ENCODE measurements at places on chromosomes 5 and 9.

DNA sequence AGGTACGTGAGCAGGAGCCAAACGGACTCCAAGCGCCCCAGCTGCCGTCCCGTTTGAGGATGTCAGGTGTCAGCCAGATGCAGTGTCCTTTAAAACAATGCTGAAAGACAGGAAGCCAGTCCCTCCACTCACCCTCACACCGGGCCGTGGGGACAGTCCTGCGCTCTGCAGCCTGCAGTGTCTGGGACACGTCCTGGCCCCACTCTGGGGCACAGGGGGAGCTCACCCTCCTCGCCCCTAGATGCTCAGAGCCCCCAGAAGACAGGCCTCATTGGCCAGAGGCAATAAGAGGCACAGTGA is 79.7 kb downstream of the ZNF354C start:
- no peak for DNase-seq

DNA sequence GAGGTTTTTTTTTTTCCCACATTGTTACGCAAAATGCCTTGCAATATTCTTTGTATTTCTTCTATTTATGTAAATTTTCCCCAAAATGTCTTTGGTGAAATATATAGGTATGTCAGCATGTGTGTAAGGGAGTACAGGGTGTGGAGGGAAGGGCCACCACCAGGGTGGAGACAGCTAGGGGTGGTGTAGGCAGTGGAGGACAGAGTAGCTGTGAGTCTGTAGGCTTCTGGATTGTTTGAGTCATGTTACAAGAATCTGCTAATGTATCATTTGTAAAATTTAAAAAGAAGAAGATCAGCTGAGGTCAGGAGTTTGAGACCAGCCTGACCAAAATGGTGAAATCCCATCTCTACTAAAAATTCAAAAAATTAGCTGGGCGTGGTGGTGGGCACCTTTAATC is 175.5 kb downstream of the NXNL2 start:
- no peak for DNase-seq

GRCh38 chr5:142170254-142170953 is 61.8 kb downstream of the NDFIP1 start:
- DNase-seq, result no peak

- no peak for DNase-seq
Measured at GRCh38 chr5:129652349-129653056, 95.4 kb upstream of the MINAR2 start.

DNA sequence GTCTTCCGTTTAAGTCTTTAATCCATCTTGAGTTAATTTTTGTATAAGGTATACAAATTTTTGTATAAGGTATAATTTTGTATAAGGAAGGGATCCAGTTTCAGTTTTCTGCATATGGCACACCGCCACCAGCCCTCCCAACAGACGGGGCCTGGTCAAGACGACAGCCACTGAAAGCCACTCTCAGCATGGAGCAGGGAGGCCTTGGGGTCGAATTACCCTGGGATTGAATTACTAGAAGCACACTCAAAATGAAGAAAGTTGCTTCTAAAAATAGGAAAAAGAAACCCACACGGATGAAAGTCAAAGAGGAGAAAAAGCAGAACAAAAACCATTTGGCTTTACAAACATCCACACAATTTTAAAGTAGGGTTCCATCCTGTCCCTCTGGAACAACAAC is 586.2 kb upstream of the ADAMTS16 start:
- DNase-seq, result no peak

DNA sequence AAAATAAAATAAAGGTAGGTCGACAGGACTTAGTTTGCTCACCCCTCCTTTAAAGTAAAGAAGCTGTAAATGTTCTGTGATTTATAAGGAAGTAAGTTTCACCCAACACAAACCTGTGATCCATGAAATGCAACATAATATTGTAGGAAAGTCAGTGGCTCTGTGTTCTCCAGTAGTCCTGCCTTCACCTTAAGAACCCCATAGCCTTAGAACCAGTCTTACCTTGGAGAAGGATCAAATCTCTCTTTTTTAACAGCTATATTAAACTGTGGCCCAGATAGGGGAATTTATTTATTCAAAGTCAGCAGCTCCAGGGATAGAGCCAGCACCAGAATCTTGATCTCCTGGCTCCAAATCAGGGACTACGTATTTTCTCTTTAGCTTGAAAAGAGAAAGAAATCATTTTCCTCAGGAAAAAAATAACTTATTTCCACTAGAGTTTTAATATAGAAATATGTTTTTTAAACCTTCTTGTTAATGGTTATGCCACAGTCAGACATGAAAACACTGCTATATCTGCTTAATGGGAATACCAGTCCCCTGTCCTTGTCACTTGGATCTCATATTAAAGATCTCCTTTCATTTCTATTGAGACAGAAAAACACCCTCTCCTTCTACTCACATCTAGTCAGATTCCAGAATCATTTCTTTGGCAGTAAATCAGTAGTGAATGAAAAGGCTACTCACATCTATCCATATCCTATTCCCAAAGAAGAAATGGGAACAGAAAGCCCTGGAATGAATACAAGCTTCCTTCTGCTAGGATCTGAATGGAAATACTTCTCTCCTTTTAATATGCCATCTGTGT is 269.2 kb upstream of the TNC start:
- no peak for DNase-seq

DNA sequence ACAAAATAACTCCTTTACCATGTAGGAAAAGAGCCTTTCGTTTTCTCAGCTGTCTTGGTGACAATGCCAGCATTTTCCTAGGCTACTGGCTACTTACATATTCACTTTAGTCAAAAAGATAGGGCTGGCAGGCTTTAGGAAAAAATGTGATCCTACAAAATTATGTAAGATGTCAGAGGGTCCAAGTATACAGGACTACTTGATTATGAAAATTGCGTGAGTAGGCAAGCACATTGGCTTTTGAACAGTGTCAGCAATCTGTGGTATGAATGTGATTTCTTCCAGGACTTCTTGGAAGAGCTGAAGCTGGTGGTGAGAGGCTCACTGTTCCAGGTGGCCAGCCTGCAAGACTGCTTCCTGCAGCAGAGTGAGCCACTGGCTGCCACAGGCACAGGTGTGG is 22.8 kb downstream of the THBS4 start:
- no peak for DNase-seq

DNA sequence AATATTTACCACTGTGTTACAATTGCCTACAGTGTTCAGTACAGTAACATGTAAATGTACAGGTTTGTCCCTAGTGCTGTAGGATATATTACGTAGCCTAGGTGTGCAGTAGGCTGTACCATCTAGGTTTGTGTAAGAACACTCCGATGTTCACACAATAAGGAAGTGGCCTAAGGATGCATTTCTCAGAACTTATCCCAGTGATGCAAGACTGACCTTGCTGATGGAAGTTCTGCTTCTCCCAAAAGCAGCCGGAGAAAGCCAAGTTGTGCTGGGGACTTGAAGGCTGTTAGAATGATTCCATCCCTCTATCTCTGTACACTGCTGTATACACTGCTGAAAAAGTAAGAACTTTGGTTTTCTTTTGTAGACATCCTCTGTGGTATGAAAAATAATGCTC is 21.6 kb downstream of the NEUROG1 start:
- no peak for DNase-seq

DNA sequence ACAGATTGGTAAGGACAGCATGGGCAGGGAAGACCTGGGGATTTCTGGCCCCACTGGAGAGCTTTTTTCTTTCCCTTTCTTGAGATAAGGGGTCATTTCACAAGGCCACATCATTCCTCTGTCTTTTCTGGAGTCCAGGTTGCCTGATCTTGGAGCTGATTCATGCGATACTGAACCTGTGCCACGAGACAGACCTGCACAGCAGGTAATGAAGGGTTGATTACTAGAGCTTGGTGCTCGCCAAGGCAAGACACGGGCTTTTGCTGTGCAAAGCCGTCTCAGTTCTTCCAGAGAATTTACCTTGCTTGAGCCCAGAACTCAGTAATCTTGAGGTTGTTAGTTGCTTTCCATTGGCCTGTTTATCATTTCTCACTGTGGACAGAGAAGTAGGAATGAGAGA is 39.2 kb downstream of the NUP188 start:
- DNase-seq, result no peak

DNA sequence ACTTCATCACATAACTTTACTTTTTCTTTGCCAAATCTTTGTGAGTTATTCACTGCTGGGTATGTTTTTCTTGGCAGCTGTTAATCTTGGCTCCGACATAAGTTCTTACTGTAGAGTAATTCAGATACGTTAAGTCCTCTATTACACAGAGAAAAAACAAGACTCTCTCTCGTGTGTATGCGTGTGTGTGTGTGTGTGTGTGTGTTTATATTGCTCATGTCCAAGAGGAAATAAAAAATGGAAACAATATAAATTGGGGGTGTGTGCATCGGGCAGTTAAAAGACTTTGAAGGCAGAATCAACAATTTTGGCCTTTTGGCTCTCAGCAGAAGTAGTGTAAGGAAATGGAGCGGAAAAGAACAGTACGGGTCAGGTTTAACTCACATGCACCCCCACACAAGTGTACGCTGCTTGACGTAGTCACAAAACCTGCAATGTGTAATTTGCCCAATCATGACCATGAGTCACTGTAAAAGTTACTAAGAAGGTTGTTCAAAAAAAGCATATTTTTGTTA is 67.2 kb upstream of the IFNE start:
- no peak for DNase-seq

DNA sequence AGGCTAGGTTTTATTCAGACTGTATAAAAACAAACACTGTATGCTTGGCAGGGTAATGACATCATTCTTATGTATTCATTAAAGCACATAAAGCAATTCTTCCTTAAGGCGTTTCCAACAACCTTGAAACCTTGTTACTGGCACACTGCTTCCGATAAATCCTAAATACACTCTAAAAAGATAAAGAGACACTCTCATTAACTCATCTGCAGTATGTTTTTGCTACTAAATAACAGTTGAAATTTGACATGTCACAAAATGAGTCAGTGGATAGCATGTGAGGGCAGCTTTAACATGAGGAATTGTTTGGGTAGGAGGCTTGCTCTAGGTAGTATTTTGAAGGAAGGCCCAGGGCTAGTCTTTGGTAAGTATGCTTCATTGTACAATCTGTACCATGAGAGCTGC is 13.7 kb downstream of the YIPF5 start:
- DNase-seq, result no peak

DNA sequence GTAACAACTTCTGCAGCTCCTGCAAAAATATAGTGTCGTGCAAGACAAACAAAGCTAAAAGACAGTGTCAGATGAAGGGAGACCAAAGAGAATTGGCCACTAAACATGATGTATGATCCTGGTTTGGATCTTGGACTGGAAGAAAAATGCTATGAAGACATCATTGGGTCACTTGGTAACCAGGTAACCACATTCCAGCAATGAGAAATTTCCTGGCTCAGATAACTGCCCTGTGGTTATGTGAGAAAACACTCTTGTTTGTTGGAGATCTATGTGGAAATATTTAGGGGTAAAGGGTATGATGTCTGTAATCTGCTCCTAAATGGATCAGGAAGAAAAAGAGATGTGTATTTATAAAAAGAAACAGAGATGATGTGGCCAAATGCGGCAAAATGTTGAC is 45.5 kb upstream of the ANKRD33B start:
- DNase-seq, result no peak

GRCh38 chr5:112419986-112420864 is 1.1 kb upstream of the EPB41L4A start:
- DNase-seq, result no peak

DNA sequence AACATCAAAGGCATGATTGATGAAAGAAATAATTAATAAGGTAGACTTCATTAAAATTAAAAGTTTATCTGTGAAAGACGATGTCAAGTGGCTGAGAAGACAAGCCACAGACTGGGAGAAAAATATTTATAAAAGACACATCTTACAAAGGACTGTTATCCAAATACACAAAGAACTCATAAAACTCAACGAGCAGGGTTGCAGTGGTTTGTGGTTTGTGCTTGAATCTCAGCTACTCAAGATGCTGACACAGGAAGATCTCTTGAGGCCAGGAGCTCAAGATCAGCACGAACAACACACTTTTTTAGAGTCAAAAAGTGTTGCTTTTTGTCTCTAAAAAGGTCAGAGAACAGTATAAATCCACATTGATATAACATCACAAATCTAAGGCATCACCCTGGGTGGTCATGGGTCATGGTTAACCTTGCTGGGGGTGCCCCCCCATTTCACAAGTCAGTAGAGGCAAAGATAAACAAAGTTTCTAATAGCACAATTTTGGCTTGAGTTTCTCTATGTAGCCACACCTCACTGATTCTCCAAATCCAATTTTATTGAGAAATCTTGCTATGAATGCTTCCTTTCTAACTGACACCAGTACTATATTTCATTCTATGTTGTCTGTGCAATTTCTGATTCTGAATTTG is 342.9 kb upstream of the RPS23 start:
- DNase-seq, result no peak

GRCh38 chr5:38854907-38855306 is 9.1 kb downstream of the OSMR start:
- no peak for DNase-seq

GRCh38 chr5:131766689-131767088 is 30.1 kb downstream of the FNIP1 start:
- DNase-seq, result no peak

DNA sequence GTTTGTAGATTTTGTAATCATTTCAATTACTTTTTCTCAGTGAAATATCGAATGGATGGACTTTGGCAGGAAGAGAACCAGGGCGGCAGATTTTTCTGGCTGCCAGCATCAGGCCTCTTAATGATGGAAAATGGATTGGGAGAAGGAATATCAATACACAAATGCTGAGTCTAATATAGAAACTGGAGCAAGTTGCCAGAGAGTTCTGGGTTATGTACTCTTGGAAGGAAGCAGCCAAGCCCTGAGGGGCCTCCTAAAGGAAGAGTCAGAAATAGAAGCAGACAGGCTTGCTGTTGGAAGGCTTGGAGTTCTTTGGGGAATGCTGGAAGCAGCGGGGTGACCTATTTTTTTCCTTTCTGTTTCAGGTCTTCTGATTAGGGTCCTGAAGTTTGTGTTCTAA is 428.6 kb downstream of the DMAC1 start:
- no peak for DNase-seq

DNA sequence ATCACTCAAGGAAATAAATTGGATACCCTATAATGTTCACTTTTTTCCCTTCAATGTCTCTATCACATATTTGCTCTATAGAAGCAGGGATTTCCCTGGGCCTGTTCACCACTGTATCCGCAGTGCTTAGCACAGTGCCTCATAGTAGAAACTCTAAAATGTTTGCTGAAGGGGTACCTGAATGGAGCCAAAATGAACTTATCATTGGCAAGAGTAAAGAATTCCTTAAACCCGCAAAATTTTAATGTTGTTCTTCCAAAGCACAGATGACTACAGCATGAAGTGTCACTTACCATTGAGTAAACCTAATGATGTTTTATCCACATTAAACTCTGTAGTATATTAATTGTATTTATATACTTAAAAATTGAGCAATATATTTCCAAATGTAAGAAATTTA is 96.1 kb downstream of the JAKMIP2 start:
- DNase-seq, result no peak

DNA sequence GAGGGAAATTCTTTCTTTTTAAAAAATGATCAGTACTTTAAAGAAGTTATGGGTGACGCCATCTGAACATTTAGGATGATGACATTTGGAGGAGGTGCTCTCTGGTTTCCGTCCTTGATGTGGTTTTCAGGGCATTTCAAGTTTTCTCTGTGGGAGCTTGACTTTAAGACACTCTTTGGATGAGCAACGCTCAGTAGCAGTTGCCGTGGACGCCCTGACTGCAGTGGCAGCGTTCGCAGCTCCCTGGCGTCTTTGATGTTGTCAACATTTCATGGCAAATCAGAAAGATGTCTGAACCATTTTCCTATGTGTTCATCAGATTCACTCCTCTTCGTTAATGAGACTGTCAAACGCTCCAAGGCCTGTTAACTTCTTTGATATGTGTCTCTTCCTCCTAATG is 86.1 kb downstream of the ZNF354C start:
- DNase-seq, result no peak

GRCh38 chr5:16593013-16593412 is 23.8 kb downstream of the RETREG1 start:
- no peak for DNase-seq

GRCh38 chr5:113202287-113202686 is 225.7 kb downstream of the DCP2 start:
- DNase-seq, result no peak
